ENCODE measurements at places on chromosomes 12 and 14. TPM values are rescaled to one million over a fixed set of nuclear protein-coding genes. Genes with fewer than 3 reads are reported as not detected.

DNA sequence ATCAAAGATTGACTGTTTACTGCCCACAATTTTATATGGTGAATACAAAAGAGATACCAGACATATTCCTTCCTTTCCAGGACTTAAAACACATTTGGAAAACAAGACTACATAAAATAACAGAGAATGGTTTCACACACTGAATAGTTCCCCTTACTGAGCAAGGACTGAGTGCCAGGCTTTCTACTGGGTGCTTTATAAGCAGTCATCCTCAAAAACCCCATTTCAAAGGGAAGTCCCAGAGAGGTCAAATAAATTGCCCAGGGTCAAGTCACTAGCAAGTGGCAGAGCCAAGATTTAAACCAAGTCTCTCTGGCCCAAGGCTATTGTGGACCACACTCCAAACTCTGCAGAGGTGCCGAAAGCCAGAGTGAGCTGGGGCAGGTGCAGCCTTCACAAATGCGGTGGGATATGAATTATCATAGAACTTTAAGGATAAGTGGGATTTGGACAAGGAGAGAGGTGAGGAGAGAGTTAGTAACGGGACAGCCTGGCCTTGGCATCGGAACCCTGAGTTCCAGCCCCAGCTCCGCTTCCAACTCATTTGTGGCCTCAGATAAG, 9.1 kb upstream of the RPAP3 start:
- DNase-seq, result no peak
- H3K27ac ChIP-seq, result no peak overlapping the region
- H3K27me3 ChIP-seq, result no peaks in the 10 kb centered on the region

- DNase-seq, result peak; percentile 64
- peaks cover 25% of the 10 kb centered on the region for H3K36me3 ChIP-seq
- H3K4me3 ChIP-seq, result no peak overlapping the region
- H3K4me1 ChIP-seq, result no peaks in the 10 kb centered on the region
- H3K27me3 ChIP-seq, result no peaks in the 10 kb centered on the region
These were observed 44.8 kb downstream of the FOXN4 start for GRCh38 chr12:109264095-109264942.

GRCh38 chr12:124625867-124626675, 58.7 kb upstream of the NCOR2 start:
- peak; percentile 87 for DNase-seq
- no peaks in the 10 kb centered on the region for H3K27me3 ChIP-seq
- H3K4me3 ChIP-seq, result no peak overlapping the region
- H3K27ac ChIP-seq, result peak overlapping the region; percentile 87

- no peak for DNase-seq
- H3K27ac ChIP-seq, result no peak overlapping the region
- no peaks in the 10 kb centered on the region for H3K4me1 ChIP-seq
- H3K27me3 ChIP-seq, result no peaks in the 10 kb centered on the region
- no peak overlapping the region for H3K4me3 ChIP-seq
These were observed 25.4 kb upstream of the CPM start for GRCh38 chr12:68958322-68958721.

DNA sequence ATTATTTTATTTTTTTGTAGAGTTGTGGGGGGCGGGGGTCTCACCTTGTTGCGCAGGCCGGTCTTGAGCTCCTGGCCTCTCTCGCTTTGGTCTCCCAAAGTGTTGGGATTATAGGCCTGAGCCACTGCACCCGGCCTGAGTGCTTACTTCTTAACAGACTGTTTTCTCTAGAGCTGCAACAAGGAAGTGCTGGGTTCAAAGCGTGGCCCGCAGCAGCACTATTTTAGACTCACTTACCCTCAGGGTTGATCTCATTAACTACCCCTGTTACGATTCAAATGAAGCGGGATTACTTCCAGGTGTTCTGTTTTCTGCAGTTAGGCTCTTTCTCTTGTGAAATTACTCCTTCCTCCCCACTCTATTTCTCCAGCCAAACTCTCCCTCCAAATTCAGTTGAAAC, 8.7 kb downstream of the A2ML1 start:
- no peak for DNase-seq
- H3K27ac ChIP-seq, result no peak overlapping the region
- no peaks in the 10 kb centered on the region for H3K27me3 ChIP-seq
- no peaks in the 10 kb centered on the region for H3K4me1 ChIP-seq
- H3K4me3 ChIP-seq, result no peak overlapping the region

DNA sequence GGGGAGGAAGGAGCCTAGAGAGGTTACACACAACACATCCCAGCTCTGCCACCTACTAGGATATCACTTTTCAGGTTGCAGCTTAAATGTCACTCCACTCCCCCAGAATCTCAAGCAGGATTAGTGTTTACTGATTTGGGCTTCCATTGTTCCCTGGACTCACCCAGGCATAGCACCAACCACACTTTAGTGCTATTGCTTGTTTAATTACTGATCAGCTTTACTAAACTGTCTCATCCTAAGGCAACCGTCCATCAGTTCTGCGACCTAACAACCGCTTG, 6.1 kb upstream of the KRT18 start:
- H3K36me3 ChIP-seq, result no peaks in the 10 kb centered on the region
- no peak overlapping the region for H3K4me3 ChIP-seq
- H3K4me1 ChIP-seq, result no peaks in the 10 kb centered on the region
- no peak overlapping the region for H3K27ac ChIP-seq

The TAS2R9 gene
- not detected for total RNA-seq
